Stimulated activated CD8-positive, alpha-beta memory T cell treated with anti-CD3 and anti-CD28 coated beads, Interleukin-4, amount 100 ng/mL, for 48 hours (primary cell): ENCODE measurements at places on chromosomes 3 and 15.

GRCh38 chr3:78235841-78236240 is 1195.9 kb downstream of the ROBO2 start:
- no peak for DNase-seq

GRCh38 chr3:180913581-180914404 is 1.3 kb downstream of the FXR1 start:
- no peak for DNase-seq

DNA sequence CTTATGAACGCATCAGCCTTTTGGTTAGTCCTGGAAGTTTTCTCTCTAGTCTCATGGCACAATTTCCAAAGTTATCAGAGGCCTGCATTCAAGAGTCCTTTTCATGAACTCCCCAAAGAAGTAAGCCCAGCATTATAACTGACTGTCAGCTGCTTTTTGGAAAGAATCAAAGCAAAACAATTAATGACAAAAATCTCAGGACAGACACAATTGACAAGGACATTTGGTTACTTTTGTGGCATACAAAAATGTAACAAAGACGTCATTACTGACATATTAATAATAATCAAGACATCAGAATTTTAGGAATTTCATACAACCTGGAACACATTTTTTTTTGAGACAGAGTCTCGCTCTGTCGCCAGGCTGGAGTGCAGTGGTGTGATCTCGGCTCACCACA is 21.2 kb downstream of the KATNBL1 start:
- no peak for DNase-seq

GRCh38 chr3:78927759-78928158 is 840.0 kb downstream of the ROBO1 start:
- no peak for DNase-seq

DNA sequence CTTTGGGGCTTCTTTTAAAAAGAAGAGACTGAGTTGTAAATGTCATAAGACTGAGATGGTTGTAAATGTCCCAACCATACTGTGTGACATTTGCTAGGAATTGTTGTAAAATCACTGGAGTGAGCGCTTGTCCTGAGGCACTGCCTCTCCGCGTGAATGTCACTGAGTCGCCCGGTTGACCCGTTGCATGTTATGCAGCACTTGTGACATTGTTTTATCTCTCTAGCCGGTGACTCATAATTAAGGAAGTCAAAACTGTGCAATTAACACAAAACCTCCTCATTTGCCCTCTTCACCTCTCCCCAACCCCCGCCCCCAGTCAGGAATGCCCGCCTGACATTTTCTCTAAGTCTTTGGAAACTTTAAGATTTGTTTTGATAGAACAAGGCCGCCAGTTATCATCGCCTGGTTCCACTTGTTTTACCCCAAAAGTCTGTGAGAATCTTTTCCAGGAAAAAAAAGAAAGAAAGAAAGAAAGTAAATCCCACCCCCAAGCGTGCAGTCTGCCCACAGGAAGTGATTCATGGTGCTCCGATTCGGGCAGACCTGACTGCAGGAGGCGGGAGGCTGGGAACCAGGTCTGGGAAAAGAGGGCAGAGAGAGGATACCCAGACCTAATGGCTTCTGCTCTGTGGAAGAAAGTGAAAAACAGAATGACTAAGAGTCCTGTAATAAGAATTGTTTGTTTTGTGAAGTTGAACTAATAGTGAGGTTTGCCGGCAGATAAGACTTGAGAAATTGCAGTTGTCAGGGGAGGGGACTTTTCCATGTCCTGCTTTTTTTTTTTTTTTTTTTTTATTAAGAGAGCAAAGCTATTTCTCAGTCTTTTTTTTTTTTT is 84.8 kb downstream of the SMAD3 start:
- DNase-seq: peak; percentile 49

DNA sequence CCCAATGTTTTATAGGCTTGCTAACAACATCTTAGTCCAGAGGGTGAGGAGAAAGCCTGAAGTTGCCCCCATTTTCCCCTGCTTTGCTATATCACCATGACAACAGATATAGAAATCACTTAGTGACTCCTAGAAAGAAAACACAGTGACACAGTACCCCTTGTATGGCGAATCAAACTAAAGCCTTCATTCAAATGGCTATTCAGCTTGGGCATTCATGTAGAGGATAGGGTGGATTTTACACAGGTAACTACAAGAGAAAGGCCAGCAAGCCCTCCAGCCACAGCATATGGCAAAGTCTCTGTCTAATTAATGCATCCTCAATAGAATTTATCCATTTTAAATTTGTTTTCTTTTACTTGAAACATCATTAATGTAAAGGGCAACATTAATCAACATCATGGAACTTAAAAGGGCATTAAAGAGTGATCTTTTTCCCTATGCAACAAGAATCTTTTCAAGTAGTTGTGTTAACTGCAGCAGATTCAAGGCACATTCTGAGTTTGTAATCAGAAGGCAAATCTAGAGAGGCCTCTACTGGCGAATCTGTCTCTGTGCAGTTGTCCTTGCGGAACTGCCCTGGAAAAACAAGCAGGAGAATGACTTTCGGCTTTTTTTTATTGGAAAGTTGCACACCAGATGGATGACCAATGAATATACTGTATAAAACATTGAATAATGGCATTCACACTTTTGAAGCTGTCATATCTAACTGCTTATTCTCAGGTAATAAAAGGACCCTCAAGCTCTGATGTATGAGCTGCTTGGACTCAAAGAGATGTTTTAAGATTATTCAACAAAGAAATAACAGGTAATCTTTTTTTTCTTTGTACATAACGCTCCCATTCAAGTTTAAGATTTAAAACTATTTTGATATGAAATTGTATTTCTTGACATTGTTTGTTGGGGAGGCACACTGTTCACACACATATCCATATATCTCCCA is 621.7 kb upstream of the AGTR1 start:
- DNase-seq: no peak

GRCh38 chr3:49882166-49882565 is 12.5 kb upstream of the CAMKV start:
- no peak for DNase-seq

GRCh38 chr3:122921791-122922651 is 105.5 kb downstream of the SEMA5B start:
- DNase-seq: peak; percentile 58

DNA sequence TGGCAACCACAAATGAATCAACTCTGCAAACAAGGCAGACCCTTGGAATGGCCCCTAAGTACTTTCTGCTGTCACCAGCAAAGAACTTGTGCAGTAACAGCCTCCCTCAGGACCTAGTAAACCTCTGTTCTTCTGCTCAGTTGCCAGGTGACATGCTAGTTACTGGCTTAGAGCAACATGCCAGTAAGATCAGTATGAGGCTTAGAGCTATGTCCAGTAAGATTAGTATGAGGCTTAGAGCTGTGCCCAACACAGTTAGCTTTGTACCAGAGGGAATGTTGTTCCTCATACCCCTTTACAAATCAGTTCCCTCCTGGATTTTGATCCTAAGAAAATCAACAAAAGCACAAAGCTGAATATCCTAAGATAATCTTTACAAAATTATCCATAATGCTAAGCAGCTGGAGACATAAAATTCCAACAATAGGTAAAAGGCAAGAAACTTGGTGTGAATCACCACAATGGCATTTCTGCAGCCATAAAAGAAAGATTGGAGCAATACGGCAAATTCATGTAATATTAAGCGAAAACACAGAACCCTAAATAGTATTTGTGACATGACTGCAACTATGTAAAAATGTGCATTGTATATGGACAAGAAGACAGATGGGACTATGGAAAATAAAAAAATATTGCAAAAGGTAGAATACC is 107.3 kb upstream of the LPP start:
- DNase-seq: no peak

DNA sequence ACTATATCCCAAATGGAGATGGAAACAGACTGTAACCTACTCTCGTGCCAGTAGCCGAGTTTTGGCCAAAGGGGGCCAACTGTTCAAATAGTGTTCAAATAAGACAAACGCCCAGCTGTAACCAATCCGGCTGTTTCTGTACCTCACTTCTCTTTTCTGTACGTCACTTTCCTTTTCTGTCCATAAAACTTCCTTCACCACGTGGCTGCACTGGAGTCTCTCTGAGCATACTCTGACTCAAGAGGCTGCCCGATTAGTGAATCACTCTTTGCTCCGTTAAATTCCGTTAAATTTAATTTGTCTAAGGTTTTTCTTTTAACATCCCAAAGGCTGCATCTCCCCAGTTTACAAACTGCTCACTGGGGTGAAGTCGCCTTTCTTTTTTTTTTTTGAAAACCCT is 219.2 kb upstream of the P2RY1 start:
- no peak for DNase-seq

GRCh38 chr3:113124256-113124830 is 87.0 kb upstream of the BOC start:
- no peak for DNase-seq

- DNase-seq: no peak
Observed at GRCh38 chr3:143078883-143079282, 40.7 kb upstream of the CHST2 start.

DNA sequence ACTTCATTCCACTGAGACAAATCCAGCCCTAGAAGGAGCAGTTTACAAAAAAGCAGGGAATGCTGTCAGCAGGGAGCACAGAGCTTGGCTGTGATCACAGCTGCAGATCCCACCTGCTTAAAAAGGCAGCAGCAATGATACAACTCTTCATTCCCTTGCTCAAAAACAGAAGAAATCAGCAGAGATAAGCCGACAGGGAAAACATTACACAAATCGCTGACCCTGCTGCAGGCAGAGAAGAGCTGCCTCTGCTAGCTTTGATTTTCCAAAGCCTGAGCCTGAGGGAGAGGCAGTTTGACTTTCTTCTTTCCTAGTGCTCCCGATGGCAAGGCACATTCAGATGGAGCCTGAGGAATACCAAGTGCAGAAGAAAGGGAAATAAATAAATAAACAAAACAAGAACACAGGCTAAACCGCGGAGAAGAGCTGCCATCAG is 80.2 kb downstream of the SHQ1 start:
- no peak for DNase-seq

GRCh38 chr3:4495294-4496086 is 2.3 kb downstream of the ITPR1 start:
- no peak for DNase-seq

GRCh38 chr3:99366663-99367429 is 271.5 kb upstream of the COL8A1 start:
- no peak for DNase-seq
